ENCODE measurements at places on chromosomes 5 and 9.

- no peak for DNase-seq
Observed at GRCh38 chr9:79862921-79863890, 291.4 kb downstream of the TLE4 start.

DNA sequence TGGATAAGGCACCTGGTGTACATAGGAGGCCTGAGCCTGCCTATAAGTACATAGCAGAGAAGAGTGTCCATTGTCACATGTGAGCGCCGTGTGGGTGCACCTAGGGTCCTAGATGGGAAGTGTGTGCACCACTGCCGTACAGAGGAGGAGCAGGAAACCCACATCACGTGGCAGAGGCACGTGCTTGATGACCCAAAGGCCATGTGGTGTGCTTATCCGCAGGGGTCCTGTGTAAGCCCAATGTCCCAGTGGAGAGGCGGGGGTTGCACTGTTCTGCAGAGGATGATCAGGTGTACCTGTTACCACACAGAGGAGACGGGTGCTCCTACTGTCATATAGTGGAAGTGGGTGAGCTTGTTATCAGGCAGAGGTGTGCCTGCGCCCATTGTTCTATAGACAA lies 354.1 kb upstream of the IRX2 start:
- no peak for DNase-seq

DNA sequence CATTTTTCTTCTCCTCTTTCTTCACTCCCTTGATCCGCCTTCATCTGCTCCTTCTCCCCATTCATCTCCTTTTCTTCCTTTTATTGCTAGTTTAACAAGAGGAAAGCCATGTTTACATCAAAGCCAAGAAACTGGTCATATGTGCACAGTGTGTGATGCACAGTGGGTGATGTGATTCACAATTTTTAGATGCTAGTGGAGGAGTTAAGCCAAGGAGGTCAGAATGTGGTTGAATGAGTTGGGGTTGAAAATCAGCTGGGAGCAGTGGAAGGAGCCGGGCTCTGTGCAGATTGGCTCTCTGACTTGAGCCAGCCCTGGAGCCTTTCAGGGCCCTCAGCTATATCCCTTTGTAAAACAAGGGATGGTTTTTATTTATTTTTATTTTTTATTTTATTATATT lies 7.3 kb downstream of the ACER2 start:
- no peak for DNase-seq

- DNase-seq, result no peak
Observed at GRCh38 chr5:116418774-116419173, 155.8 kb downstream of the SEMA6A start.

DNA sequence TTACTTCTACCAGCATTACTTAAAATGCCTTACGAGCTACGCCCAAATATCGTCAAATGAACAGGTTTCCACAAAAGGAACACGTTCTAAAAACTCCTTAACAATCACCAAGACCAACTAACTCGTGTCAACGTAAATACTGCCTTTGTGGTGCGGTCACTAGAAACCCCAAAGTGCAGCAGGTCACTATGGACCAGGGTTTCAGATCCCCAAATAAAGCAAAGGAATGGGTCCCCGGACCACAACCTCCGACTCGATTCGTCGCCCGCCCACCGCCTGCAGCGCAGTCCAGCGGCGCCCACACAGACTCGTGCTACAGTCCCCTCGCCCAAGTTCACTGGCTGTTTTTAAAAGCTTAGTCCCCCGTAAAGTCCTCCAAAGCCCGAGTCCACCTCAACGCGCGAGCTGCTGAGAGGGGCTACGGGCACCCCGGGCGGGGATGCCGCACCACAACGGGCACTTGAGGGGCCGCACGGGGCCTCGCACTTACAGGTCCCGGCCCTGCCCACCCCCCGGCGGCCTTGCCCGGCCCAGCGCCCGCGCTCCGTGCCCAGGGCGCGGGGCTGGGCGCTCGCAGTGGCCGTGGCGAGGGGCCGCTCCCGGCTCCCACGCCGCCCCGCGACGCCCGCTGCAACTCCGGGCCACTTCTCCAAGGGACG lies 1.1 kb downstream of the NFIB start:
- DNase-seq, result no peak

- no peak for DNase-seq
Observed at GRCh38 chr5:155276231-155276630, 262.7 kb downstream of the KIF4B start.

DNA sequence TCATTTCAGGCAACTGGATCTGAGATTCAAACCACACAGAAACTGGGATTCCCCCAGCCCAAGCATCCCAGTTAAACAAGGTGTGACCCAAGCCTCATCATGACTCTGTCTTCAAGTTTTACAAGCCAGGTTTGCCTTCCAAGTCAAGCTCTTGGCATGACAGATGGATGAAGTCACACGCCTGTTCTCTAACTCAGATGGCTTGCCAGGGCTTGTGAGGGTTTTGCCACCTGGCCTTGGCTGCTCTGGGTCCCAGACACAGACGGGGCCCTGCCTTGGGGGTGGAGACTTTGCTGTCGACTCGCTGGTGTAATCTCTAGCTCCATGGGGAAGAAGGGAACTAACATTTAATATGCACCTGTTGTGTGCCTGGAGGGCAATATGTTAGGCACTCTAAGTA lies 95.8 kb upstream of the RARS1 start:
- DNase-seq, result no peak

DNA sequence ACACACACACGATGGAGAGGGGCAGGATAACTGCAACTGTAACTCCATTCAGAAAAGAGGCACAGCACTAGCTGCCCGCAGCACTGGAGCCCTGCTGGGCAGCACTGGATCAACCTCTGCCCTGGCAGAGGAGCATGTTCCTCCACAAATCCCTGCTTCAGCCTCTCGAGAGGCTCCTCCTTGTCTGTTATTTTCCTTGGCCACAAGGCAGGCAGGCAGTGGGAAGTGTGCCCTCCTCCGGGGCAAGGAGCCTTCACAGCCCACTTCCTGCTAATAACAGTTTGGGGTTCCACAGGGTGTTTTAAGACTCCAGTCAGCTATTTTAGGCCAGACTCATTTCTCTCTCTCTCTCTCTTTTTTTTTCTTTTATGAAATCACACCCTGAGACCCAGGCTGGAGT lies 11.8 kb downstream of the FXN start:
- peak; percentile 42 for DNase-seq

GRCh38 chr5:172410160-172410559 lies 44.2 kb downstream of the SH3PXD2B start:
- DNase-seq, result peak; percentile 93

GRCh38 chr9:23123048-23123632 lies 676.5 kb downstream of the DMRTA1 start:
- DNase-seq, result peak; percentile 48

DNA sequence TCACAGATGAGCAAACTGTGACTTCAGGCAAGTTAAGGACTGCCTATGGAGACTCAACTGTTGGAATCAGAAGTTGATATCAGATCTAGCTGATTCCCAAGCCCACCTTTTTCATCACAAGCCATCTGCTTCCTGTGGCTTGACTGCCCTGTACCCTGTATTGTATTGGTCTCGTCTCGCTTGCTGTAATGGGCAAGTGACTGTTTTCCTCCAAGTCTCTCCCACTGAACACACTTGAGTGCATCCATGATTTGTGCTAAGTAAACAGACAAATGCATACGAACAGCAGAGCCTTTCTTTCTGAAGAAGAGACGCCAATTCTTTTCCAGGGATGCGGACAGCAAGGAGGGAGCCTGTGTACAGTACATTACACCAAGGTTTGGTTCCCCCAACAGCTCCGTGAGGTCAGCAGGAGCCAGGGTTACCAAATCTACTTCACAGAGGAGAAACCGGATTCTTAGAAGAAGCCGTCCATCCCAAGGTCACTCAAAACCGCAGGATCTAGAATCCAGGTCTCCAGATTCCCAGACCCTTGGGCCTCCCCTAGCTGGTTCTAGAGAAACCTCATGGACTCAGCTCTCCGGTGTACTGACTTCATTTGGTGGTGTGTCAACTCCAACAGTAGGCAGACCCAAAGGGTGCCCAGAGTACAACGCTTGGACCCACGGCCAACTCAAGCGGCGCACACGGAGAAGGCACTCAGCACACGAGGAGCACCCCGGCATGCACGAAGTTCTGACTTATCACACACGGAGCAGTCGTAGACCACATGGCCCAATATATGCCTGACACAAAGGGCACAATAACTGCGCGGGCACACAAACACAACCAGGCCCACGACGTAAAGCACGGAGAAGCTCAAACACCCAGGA lies 1.1 kb downstream of the BAG1 start:
- DNase-seq, result peak; percentile 46

GRCh38 chr5:36585701-36586100 lies 20.7 kb upstream of the SLC1A3 start:
- DNase-seq, result no peak

GRCh38 chr9:113962396-113962795 lies 86.3 kb downstream of the ZNF618 start:
- DNase-seq, result no peak

DNA sequence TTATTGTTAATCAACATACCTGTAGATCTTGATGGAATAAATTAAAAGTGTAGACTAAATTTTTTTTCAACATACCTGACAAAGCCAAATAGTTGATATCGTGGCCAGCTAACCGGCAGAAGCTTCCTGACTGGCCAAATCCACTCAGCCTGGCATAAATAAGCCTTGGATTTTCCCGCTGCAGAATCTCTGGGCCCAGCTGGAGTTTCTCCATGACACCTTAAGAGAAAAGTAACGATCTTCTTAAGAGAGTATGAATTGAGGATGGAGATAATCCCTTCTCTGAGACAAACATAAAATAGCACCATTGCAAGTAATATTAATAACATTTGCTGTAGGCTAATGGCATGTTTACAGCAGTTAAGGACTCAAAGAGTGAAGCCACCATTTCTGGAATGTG lies 2.2 kb downstream of the AMACR start:
- DNase-seq, result no peak

DNA sequence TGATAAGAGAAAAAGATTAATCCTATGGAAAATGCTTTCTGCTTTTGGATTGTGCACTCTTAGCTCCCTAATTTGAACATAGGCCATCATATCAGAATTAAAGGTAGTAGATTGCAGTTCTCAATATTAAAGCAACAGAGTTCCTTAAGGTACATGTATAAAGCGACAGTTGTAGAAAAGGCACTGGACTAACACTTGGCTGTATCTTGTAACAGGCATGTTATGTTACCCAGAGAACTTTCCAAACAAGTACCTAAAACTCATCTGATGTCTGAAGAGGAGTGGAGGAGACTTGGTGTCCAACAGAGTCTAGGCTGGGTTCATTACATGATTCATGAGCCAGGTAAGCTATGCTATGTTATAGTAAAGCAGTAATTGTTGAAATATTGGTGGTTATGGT lies 3.3 kb upstream of the SECISBP2 start:
- no peak for DNase-seq

DNA sequence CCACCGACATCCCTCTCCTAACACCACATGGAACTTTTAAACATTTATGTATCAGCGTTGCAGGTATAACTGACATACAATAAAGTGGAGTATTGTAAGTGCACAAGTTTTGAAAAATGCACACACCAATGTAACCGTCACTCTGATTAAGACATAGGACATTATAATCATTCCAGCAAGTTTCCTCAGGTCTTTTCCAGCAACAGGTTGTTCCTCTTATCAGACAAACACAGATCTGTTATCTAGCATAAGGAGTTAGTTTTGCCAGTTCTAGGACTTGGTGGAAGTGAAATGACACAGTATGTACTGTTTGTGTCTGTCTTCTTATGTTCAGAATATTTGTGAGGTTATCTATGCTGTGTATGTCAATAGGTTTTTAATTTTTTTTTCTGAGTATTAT lies 69.5 kb upstream of the TRPC7 start:
- DNase-seq, result no peak
